Tibial nerve (tissue), 4 donors: ENCODE measurements at places on chromosomes 12 and 14.
A peak's percentile ranks its signal among the peaks of the same experiment; 100 is the strongest.

DNA sequence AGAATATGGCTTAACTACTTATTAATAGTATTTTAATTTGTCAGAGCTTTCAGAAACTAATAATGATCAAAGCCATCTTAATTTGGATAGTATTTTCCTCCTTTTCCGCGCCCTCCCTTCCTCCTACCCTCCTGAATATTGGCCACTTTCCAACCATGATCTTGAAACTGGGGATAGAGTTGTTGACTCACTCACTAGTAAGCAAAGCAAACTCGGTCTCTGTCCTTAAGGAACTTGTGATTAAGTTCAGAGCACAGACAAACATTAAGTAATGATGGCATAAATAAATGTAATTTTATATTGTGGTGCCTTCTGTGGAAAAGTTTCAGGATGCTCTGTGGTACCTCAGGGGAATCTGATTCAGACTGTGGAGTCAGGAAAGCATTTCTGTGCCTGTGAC lies 75.7 kb downstream of the LRRK2 start:
- H3K27ac ChIP-seq: no peak overlapping the region
- no peak overlapping the region for H3K4me3 ChIP-seq
- H3K4me1 ChIP-seq: no peaks in the 10 kb centered on the region

GRCh38 chr12:22190969-22191368 lies 143.5 kb downstream of the ST8SIA1 start:
- no peak for DNase-seq
- no peaks in the 10 kb centered on the region for H3K27me3 ChIP-seq
- no peaks in the 10 kb centered on the region for H3K4me1 ChIP-seq
- H3K27ac ChIP-seq: no peak overlapping the region

DNA sequence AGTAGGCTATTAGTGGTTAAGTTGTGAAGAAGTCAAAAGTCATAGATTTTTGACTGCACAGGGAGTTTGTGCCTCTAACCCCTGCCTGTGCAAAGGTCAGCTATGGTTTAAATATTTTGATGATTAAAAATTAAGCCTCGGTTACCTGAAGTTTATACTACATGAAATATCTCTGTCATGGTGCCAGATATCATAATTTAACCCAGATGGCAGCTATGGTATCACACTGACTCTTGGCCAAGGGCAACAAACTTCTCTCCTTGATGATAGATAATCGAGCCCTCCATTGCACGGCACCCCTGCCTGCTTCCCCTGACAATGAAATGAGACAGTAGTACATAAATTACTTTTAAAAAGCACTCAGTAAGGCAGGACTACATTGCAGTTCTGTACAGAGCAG lies 80.8 kb downstream of the SLC35F4 start:
- H3K27ac ChIP-seq: no peak overlapping the region
- H3K27me3 ChIP-seq: no peaks in the 10 kb centered on the region
- no peaks in the 10 kb centered on the region for H3K36me3 ChIP-seq
- no peak for DNase-seq
- H3K4me3 ChIP-seq: no peak overlapping the region

GRCh38 chr12:99436584-99436983 lies 211.0 kb upstream of the GARIN6 start:
- H3K27ac ChIP-seq: no peak overlapping the region
- H3K4me1 ChIP-seq: no peaks in the 10 kb centered on the region
- DNase-seq: no peak
- no peaks in the 10 kb centered on the region for H3K36me3 ChIP-seq

- H3K27me3 ChIP-seq: no peaks in the 10 kb centered on the region
- H3K4me1 ChIP-seq: no peaks in the 10 kb centered on the region
- H3K4me3 ChIP-seq: no peak overlapping the region
- H3K36me3 ChIP-seq: no peaks in the 10 kb centered on the region
Observed at GRCh38 chr14:71749613-71750238, 182.5 kb upstream of the RGS6 start.

DNA sequence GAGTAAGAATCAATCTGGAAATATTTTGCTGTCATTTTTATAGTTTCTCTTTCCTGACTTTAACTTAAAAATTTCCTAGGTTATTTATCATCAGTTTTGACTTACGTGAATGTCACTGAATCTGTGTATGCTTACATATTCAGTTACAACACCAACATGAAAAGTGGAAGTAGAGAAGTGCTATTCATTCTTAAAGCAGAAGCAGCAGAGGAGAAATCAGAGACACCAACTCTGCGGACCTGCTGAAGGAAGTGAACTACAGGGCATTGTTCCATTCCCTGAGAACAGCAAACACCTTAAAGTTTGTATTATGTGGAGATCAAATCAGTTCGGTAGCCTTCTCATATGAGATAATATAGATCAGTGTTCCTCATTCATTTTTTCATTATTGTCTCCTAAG lies 34.1 kb downstream of the RAD51B start:
- DNase-seq: no peak
- no peaks in the 10 kb centered on the region for H3K4me1 ChIP-seq
- no peak overlapping the region for H3K27ac ChIP-seq
- no peaks in the 10 kb centered on the region for H3K36me3 ChIP-seq

- H3K36me3 ChIP-seq: no peaks in the 10 kb centered on the region
- no peak for DNase-seq
- no peak overlapping the region for H3K4me3 ChIP-seq
Observed at GRCh38 chr14:79328863-79329262, 882.4 kb downstream of the DIO2 start.

- no peaks in the 10 kb centered on the region for H3K27me3 ChIP-seq
- no peaks in the 10 kb centered on the region for H3K4me1 ChIP-seq
- DNase-seq: no peak
Observed at GRCh38 chr14:69797573-69798338, 715 bp upstream of the SLC10A1 start.

DNA sequence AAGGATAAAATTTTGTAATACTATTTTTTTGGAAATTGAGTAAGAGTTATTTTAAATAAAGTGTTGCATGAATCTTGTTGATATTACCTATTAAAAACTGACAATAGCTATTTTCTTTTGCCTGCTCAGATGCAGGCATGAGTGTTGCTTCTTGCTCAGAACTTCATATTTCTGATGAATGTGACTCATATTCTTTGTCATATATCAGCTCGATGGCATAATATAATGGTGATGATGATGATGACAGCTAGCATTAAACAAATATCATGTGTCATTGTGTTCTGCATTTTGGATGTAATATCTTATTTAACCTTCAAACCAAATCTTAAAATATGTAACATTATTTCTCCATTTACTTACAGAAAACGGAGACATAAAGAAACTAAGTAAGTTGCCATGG lies 605.5 kb upstream of the FOXG1 start:
- no peak for DNase-seq
- H3K27me3 ChIP-seq: no peaks in the 10 kb centered on the region
- no peak overlapping the region for H3K27ac ChIP-seq
- H3K4me1 ChIP-seq: no peaks in the 10 kb centered on the region

- no peaks in the 10 kb centered on the region for H3K36me3 ChIP-seq
- no peaks in the 10 kb centered on the region for H3K27me3 ChIP-seq
- no peak overlapping the region for H3K4me3 ChIP-seq
- peak overlapping the region; percentile 71 for H3K27ac ChIP-seq
- no peaks in the 10 kb centered on the region for H3K4me1 ChIP-seq
Observed at GRCh38 chr14:65336191-65336591, 76.3 kb upstream of the FUT8 start.

- H3K36me3 ChIP-seq: no peaks in the 10 kb centered on the region
- no peak overlapping the region for H3K4me3 ChIP-seq
- H3K27me3 ChIP-seq: no peaks in the 10 kb centered on the region
- H3K4me1 ChIP-seq: no peaks in the 10 kb centered on the region
- H3K27ac ChIP-seq: no peak overlapping the region
- DNase-seq: no peak
Observed at GRCh38 chr12:92938638-92939037, 9.5 kb upstream of the EEA1 start.

- DNase-seq: no peak
- no peaks in the 10 kb centered on the region for H3K36me3 ChIP-seq
- H3K27me3 ChIP-seq: no peaks in the 10 kb centered on the region
Observed at GRCh38 chr14:37903343-37904191, 304.1 kb upstream of the SSTR1 start.

- H3K27me3 ChIP-seq: peaks cover 12% of the 10 kb centered on the region
- no peaks in the 10 kb centered on the region for H3K36me3 ChIP-seq
- H3K4me1 ChIP-seq: no peaks in the 10 kb centered on the region
- DNase-seq: no peak
- no peak overlapping the region for H3K4me3 ChIP-seq
- no peak overlapping the region for H3K27ac ChIP-seq
Observed at GRCh38 chr12:108594-108993, 42.0 kb downstream of the IQSEC3 start.

DNA sequence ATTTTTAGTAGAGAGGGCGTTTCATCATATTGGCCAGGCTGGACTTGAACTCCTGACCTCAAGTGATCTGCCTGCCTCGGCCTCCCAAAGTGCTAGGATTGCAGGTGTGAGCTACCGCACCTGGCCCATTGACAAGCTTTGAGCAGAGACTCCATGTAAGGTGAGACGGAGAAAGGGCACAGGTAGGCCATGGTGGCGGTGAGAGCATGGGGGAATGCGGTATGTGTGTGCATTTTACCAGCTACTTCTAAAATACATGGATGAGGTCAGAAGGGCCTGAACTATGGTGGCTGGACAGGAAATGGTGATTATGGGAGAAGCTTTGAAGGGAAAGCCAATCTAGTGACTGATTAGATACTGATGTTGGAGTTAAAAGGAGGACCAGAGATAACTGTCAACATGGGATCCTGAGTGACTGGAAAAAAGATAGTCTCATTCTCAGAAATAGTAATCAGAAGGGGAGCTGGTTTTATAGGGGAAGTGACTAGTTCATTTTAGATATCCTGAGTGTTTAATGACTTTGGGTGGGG lies 21.9 kb upstream of the PTPRB start:
- no peaks in the 10 kb centered on the region for H3K4me1 ChIP-seq
- H3K27me3 ChIP-seq: no peaks in the 10 kb centered on the region
- no peak overlapping the region for H3K4me3 ChIP-seq
- no peaks in the 10 kb centered on the region for H3K36me3 ChIP-seq
- no peak for DNase-seq

DNA sequence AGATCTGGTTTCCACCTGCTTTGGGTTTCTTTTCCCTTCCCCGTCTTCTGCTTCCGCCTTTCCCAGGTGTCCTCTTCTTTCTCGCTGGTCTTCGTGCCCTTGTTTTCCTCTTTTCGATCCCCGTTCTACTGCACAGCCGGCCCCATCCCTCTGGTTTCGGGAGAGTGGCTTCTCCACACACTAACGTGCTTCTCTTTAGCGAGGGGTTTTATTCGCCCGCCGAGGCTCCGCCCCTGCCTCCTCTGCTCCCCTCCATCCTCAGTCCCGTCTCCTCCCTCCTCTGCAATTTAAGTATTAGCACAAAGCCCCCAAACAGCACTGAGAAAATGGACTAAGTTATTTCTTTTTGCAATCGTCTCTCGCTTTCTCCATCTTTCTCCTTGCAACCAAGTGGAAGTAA lies at the start of gene SLC7A8:
Gene SLC7A8, minus strand, starts transcription at position 182 of the 400 bp plus-strand sequence. CDS start 746 bp downstream, outside the sequence.
- H3K36me3 ChIP-seq: no peaks in the 10 kb centered on the region
- peak within 1 kb of the TSS; percentile 51 for H3K4me3 ChIP-seq
- no peaks in the 10 kb centered on the region for H3K4me1 ChIP-seq
- H3K27ac ChIP-seq: no peak within 1 kb of the TSS
- peak; percentile 55 for DNase-seq
- H3K27me3 ChIP-seq: peaks cover 26% of the 10 kb centered on the region

DNA sequence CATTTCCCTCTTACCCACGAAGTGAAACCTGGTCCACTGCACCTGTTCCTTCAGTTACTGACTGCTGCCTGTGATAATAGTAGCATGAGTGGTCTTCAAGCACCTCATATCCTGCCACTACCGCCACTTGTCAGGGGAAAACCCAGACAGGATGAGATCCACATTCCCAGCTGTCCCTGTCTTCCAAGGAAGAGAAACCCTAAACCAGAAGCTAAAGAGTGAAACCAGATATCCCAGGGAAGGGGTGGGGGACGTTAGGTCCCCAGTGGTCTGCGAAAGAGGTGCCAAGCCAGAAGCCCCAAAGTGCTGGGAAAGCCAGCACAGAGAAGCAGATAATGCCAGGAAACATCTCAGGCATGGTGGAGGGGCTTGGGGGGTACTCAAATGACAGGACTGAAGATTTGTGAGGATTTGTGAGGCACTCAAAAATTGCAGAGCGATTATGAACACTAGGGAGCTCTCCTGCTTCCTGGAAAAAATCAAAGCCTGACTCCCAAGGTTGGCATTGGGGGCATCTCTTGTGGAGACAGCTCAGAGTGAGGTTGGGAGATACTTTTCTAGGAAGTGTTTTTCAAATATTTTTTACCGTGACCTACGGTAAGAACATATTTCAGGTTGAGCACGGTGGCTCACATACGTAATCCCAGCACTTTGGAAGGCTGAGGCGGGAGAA lies 77.9 kb downstream of the TMEM30B start:
- H3K27ac ChIP-seq: no peak overlapping the region
- no peaks in the 10 kb centered on the region for H3K27me3 ChIP-seq
- no peak for DNase-seq
- no peaks in the 10 kb centered on the region for H3K36me3 ChIP-seq
- no peaks in the 10 kb centered on the region for H3K4me1 ChIP-seq

GRCh38 chr14:104903990-104904389 lies 20.7 kb upstream of the PLD4 start:
- no peak overlapping the region for H3K4me3 ChIP-seq
- H3K36me3 ChIP-seq: no peaks in the 10 kb centered on the region
- no peaks in the 10 kb centered on the region for H3K4me1 ChIP-seq
- H3K27ac ChIP-seq: no peak overlapping the region
- no peaks in the 10 kb centered on the region for H3K27me3 ChIP-seq
- DNase-seq: no peak

GRCh38 chr14:23864861-23865260 lies 88.7 kb upstream of the DHRS4 start:
- H3K4me1 ChIP-seq: no peaks in the 10 kb centered on the region
- H3K27me3 ChIP-seq: no peaks in the 10 kb centered on the region
- no peak overlapping the region for H3K4me3 ChIP-seq
- no peak overlapping the region for H3K27ac ChIP-seq
- no peak for DNase-seq

GRCh38 chr14:71232506-71232905 lies 325.2 kb downstream of the PCNX1 start:
- no peaks in the 10 kb centered on the region for H3K4me1 ChIP-seq
- no peak for DNase-seq
- no peaks in the 10 kb centered on the region for H3K27me3 ChIP-seq
- no peaks in the 10 kb centered on the region for H3K36me3 ChIP-seq
- no peak overlapping the region for H3K27ac ChIP-seq

DNA sequence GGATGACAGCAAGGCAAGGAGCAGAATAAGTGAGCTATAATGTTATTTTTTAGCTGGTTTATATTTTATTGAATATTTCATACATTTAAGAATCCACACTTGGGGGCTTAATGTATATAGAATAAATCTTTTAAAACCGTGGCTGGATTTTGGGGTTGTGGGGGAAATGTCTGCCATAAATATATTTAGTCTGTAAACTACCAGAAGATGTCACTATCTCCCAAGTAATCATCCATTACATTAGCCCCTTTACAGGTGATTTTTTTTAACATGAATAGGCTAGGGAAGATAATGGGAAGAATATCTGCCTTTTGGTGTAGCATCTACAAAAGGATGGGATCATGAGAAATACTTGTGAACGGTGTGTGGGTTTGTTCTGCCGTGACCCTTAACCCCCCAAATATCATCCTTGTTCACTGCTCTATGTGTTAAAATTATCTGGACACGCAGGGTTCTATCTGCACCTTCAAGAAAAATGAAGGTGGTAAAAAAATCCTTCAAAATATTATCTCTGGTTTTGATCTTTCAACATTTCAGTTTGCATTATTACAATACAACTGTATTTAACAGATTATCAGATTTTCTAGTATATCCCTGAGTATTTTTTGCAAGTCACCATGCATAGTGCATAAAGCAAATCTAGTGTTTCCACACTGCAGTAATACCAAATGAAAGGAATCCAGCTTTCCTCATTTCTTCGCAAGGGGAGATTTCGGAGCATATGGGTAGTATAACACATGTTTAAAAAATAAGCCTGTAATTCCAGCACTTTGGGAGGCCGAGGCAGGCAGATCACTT lies 8.0 kb upstream of the SLC17A8 start:
- no peaks in the 10 kb centered on the region for H3K36me3 ChIP-seq
- no peak overlapping the region for H3K4me3 ChIP-seq
- no peak for DNase-seq
